ENCODE measurements at places on chromosomes 7 and 10. TPM values are rescaled to one million over a fixed set of nuclear protein-coding genes. Genes with fewer than 3 reads are reported as not detected.

GRCh38 chr7:5550831-5551230 is 127.2 kb upstream of the TNRC18 start:
- no peaks in the 10 kb centered on the region for H3K36me3 ChIP-seq
- DNase-seq: no peak
- H3K27ac ChIP-seq: no peak overlapping the region
- no peak overlapping the region for H3K4me3 ChIP-seq
- H3K4me1 ChIP-seq: peaks cover 4% of the 10 kb centered on the region

GRCh38 chr10:52030975-52031374 is 283.1 kb upstream of the DKK1 start:
- no peaks in the 10 kb centered on the region for H3K27me3 ChIP-seq
- no peak overlapping the region for H3K4me3 ChIP-seq
- H3K4me1 ChIP-seq: no peaks in the 10 kb centered on the region
- H3K36me3 ChIP-seq: no peaks in the 10 kb centered on the region

GRCh38 chr7:106059556-106059955 is 52.6 kb downstream of the SYPL1 start:
- peaks cover 36% of the 10 kb centered on the region for H3K4me1 ChIP-seq
- H3K36me3 ChIP-seq: no peaks in the 10 kb centered on the region
- no peak overlapping the region for H3K27ac ChIP-seq

DNA sequence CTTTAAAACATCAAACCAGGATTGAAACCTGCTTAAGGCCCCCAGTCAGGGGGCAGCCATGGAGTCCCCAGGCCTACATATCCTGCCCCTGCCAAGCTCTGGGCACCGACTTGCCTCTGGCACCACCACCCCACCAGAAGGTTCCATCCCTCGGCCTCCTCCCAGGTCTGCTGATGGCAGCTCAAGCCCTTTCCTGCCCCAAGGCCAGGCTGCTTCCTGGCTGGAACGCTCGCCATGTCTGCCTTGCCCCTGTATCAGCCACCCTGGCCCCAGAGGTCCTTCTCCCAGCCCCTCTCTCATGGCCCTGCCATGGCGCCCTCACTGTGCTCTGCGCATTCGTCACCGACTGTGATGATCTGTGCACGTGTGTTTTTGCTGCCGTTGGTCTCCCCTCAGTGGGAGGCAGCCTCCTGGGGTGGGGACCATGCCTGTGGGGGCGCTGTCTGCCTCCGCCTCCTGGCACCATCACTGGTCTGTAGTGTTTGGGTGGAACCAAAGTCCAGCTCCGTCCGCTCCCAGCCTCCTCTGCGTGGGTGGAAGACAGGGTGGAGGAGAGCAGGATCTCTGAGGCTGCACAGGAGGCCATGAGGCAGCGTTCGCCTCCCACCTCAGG is 3.2 kb downstream of the DPYSL4 start:
- H3K27ac ChIP-seq: no peak overlapping the region
- H3K4me1 ChIP-seq: no peaks in the 10 kb centered on the region
- no peak for DNase-seq

TMEM176B gene
- total RNA-seq: 0.14 TPM

DNA sequence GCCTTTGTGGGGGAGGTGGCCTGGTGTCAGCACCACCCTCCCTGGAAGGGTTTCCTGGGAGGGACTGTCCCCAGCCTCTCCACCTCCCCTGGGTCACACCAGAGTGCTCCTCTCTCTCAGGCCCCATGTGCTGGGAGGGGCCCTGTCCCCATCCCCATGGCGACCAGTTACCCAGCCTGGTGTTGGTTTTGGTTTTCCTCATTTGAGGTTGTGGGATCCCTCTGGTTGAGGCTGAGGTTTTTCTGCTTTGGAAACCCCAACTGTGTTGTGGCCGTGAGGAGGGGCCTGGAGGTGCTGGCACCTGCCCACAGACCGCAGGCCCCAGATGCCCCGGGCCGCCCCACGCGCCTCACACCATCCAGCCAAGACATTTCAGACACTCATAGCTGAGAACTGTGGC is 106.3 kb downstream of the GRK5 start:
- H3K36me3 ChIP-seq: peaks cover 17% of the 10 kb centered on the region
- peaks cover 6% of the 10 kb centered on the region for H3K27me3 ChIP-seq
- H3K27ac ChIP-seq: peak overlapping the region; percentile 24
- DNase-seq: peak; percentile 60
- H3K4me3 ChIP-seq: no peak overlapping the region
- peaks cover 56% of the 10 kb centered on the region for H3K4me1 ChIP-seq
